ENCODE measurements at places on chromosomes 13 and 19.

DNA sequence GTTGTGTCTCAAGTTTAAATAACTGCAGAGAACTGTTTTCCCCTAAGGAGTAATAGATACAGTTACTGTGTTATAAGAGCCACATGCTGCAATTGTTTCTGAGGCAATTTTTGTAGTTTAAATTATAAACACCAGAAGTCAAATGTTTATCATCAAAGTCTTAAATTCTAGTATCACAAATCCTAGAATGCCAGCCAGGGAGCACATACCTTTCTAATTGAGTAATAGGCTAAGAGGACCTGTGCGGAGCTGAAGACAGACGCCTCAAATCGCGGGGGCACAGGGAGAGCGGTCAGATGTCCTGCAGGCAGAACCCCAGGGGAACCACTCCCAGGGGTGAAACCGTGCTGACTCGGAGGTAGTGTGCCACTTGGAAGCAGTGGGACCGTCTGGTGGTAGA, 65.2 kb upstream of the TNFRSF19 start:
- no peak for DNase-seq

- no peak for DNase-seq
Observed at GRCh38 chr19:39839678-39840327, 5.8 kb upstream of the DYRK1B start.

DNA sequence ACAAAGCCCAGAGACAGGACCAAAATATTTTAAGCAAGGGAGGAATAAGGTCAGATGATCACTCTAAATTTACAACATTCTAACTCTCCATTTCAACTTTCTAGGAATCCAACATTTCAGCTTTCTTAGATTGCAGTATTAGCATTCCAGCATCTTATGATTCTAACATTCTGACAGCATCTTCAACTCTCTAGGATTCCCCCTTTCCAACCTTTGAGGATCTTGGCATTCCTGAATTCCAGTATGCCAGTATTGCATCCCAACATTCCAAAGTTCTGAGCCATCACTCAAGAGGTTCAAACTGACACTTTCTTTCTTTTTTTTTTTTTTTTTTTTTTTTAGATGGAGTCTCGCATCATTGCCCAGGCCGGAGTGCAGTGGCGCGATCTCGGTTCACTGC, 13.8 kb downstream of the TGFB1 start:
- no peak for DNase-seq

- DNase-seq = no peak
Observed at GRCh38 chr13:112392719-112393118, 16.6 kb downstream of the SPACA7 start.

- no peak for DNase-seq
Observed at GRCh38 chr13:113970810-113971470, 2.9 kb downstream of the C13orf46 start.

GRCh38 chr19:41276231-41276630, 12.1 kb downstream of the HNRNPUL1 start:
- DNase-seq = no peak
